ENCODE measurements at places on chromosomes 1 and 21.

GRCh38 chr21:46118316-46119143 lies 20.6 kb downstream of the COL6A2 start:
- DNase-seq: no peak

DNA sequence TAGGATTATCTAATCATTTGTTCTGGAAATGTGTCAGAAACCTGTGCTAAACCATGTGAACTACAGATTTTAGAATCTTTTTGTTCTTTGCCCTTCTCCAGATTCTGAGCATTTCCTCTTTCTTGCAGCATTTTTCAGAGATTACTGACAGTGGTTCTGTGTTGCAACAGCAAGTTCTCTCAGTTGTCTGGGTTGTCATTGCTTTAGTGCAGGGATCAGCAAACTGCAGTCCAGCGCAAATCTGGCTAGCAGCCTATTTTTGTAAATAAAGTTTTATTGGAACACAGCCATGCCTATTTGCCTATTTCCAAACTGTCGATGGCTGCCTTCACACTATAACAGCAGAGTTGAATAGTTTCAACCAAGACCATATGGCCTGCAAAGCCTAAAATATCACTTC lies 66.3 kb upstream of the LRRC8D start:
- DNase-seq: no peak

DNA sequence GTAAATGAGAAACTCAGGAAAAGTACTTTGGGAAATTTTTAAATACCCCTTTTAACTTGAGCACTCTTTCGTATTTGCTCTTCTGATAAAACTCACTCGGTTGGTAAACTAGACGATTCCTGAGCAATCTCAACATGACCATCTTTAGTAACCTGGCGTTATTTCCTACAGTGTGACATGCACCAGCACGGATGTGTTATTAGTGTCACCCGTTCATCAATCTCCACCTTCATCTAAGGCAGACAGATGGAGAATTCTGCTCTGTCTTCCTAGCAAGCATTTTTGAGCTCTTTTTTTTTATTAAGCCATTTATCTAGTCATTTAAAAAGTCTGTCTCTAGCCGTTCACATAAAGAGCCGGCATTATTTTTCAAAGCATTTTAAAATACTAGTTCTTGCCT lies 155.2 kb downstream of the DISP1 start:
- no peak for DNase-seq

DNA sequence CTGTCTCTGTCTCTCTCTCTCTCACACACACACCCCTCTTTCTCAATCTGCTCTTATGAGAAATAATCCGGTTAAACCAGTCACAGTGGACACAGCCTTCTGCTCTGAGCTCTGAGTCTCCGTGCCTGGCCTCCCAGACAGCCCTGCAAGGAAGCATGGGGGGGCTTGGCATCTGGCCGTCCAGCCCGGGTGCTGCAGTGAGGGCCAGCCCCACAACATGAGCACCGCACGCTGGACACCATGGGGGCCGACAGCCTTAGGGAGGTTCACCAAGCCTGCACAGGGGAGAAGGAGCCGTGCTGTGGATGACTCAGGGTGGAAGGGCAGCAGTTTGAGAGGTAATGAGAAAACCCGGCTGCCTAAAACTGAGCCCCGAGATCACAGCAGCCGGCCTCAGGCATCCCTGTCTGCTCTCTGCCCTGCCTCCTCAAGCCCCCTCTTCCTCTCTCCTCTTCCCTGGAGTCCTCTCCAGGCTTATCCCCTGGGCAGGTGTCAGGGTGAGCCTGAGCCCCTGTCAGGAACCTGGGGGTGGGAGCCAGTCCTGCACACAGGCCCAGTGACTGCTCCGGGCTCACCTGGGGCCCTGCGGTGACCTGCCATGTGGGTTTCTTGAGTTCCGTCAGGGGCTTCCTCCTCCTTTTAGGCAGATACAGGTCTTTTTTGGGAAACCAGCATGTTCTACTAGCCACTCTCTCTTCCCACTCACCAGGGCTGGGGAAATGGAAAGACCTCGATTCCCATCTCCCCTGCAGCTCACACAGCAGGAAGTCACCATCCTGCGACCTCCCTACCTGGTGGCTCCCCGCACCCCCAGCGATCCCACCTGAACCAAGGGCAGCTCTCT lies 92.8 kb downstream of the ITPKB start:
- DNase-seq: no peak

- no peak for DNase-seq
Observed at GRCh38 chr1:89578151-89578550, 53.5 kb downstream of the LRRC8B start.

DNA sequence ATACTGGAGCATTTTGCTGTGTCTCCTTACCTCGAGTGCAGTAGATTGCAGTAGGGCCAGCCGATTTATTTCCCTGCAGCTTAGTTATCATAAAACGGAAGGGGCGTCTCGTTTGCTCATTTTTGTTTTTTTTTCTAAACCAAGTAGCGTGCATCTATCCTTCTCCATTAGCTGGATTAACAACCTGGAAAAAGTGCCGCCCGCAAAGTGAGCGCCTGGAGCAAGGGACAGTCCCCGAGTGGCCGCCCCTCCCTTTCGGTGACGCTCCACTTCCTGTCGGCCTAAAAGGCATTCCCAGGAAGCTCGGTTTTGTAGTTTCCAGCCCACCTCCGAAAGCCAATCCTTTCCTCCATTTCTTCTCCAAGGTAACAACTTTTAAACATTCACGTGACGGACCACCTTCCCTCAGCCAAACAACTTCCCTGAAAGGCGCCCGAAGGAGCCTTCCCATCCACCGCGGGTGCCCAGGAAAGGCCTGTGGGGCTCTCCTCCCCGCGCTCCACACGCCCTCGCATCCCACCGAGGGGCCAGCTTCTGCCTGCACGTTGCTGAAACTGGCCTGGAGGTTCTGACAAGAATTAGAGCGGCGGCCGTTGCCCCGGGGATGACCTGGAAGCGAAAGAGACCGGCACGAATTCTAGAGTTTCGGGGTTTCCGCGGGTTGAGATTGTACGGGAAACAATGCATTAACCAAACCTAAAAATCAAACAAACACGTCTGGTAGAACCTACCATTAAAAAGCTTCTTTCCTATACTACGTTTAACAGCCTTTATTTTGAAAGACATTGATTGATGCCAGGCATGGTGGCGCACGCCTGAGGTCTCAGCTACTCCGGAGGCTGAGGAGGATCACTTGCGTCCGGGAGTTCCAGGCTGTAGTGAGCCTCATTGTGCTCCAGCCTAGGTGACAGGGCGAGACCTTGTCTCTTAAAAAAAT lies at the start of gene EXTL2:
TSS of gene EXTL2 (minus strand) at position 240 of the 937 bp plus-strand sequence. CDS start 6,085 bp downstream, outside the sequence.
- DNase-seq: peak; percentile 94

GRCh38 chr1:8482979-8483381 lies 165.1 kb downstream of the SLC45A1 start:
- no peak for DNase-seq

DNA sequence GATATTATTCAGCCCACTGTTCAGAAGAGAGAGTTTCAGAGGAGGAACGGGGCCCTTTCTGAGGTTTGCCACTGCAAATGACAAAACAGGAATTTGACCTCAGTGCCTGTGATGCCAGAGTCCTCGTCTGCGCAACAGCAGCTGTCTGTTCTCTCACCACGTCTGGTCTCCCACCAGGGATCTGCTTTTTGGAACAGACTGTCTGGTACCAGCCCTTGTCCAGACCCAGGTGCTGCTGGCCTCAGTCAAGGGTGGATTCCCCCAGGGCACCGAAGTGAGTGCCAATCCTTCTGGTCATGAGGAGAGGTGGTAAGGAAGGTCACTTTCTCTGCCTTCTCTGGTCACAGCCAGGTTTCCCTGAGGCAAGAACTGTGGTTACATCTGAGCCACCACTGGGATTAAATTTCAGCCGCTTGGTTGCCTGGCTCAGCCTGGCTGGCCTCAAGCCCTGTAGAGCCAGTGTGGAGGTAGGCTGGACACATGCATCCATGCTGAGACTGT lies 2.3 kb upstream of the BCAN start:
- DNase-seq: peak; percentile 53

- DNase-seq: no peak
Observed at GRCh38 chr1:34631126-34631525, 123.7 kb upstream of the GJB5 start.

DNA sequence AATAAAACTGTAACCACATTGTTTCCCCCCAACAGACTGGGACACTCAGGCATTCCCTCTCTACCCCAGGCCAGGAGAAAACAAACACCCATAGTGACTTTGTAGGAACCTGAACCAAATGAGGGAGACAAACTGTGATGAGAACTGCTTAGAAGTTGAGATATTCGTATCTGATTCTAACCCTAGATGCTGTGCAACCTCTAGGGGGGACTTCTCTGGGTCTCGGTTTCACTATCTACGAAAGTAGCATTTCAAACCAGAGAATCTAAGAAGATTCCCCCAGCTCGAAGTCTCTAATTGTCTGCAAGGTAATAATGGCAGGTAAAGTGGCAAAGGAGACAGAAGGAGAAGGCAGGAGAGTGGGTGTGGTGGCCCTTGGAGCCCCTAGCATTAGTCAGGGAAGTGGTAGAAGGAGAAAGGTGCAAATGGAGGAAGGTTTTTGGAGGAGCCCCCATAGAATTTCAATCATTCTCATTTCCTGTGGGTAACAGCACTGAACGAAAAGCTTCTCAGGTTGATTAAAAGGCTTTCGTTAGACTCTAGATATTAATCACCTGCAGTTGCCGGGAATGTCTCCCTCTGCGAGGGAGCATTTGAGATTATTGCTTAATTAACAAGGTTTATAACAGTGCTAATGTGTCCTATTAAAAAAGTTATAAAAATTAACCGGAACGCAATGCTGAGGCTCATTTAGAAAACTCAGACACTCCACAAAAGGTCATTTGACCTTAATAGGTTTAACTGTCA lies 46.4 kb downstream of the BEND5 start:
- no peak for DNase-seq

- no peak for DNase-seq
Observed at GRCh38 chr1:243244432-243244841, 10.6 kb downstream of the CEP170 start.

DNA sequence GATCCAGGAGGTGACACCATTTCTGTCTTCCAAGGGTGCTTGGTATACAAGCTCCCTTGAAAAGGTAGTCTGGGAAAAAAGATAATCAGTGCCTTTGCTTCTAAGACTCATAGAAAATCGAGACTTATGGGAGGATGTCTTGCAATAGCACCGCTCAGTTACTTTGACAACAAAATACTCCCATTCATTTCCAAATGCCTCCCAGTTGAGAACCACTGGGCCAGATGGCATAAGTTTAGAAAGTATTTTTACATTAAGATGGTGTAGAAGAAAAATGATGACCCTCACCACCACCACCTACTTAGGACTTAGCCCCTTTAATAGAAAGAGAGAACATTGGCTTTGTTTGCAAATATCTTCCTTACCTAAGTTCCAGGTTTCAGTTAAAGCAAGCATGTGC lies 4.6 kb downstream of the TRMT13 start:
- no peak for DNase-seq

DNA sequence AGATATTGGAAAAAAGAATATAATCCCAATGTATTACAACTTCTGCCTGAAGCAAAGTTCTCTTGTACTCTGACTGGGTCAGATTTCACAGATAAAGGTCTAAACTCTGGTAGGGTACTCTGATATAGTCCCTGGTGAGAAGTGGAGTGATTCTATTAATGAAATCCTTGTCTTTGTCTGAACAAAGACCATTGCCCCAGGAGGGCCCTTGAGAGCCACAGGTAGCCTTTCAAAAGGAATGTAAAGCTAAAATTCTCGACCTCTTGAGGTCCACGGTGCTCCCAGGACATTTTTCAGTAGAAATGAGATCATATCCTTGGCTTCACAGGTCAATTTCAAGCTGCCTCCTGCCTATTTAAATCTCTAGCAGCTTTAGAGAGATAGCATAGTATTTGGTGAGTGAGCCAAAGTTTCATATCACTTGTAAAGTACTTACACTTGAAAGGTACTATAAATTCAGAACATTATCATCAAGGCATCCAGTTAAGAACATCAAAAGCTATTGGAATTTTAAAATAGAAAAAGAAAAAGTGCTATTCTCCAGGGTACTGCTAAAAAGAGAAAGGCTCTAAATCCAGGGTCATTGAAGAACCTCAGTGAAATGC lies 10.1 kb downstream of the TNNI3K start:
- DNase-seq: no peak

GRCh38 chr1:203547771-203548421 lies 53.9 kb downstream of the OPTC start:
- DNase-seq: no peak

DNA sequence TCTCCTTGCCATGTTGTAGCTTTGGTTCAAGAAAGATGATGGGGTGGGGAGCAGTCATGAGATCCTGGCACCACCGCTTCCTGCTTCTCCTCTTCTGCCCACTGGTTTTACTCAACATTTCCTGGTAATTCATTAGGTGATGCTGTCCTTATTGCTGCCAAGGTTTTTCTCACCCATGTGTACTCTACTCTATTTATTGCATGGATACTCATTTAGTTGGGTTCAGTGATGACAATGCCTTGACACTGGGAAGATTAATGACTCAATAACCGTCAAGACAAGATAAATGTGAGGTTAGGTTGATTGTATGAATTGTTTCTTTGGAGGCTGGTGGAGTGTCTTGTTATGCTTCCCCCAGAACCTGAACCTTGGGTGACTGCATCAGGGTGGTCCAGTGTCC lies 484.2 kb downstream of the SIPA1L2 start:
- DNase-seq: no peak

GRCh38 chr1:118984722-118985639 lies 3.2 kb downstream of the TBX15 start:
- no peak for DNase-seq

DNA sequence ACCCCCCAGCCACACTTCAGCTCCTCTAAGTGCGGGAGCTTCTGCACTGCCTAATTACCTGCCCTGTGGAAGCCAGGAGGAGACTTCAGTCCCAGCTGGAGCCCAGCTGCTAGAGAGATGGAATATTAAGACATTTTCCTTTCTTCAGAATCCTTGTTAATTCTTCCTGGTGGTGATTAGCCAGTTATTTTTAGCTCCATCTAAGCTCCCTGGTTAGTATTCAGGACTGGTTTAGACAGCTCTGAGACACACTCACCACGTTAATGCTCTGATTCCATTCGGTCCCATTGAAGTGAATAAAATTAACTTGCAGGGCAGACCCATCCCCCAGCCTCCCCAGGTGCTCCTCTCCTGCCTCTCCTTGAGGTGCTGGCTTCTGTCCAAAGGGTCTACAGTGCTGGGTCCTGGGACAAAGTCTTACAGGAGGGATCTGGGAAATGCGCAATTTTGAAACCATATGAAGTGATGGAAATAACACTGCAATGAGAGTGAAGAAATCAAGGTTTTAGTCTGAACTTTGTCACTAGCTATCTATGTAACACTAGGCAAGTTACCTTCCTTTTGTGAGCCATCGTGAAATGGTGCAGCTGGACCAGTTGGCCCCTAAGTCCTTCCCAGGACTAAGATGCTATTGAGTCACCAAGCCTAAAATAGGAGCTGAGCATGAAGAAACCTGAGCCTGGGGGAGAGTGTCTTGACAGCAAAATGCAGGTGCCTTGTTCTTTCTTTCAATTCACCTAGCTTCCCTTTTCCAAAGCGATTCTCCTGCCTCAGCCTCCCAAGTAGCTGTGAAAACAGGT lies 117.4 kb upstream of the ATP1A1 start:
- no peak for DNase-seq

DNA sequence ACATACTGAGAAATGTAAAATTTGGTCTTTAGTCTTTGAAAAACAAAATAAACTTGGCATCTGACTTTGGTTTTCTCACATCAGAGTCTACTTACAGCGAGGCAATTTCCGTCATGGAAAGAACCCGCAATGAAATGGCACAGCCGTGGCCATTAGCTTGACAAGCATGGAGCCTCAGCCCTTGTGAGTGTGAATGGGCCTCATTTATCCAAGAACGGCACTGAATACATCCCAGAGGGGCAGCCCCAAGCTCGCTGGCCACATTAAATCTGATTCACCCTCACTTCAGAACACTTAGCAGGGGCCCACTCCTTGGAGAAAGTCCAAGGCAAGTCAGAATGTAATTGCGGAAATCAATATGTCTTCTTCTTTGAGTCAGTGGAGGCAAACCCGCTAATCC lies 64.8 kb downstream of the ERG start:
- DNase-seq: no peak

GRCh38 chr1:38222891-38223290 lies 176.3 kb upstream of the POU3F1 start:
- no peak for DNase-seq

All from SW480 (cell line).